Endothelial cell of umbilical vein (primary cell): ENCODE measurements at places on chromosomes 2 and 18. TPM values are rescaled to one million over a fixed set of nuclear protein-coding genes. Genes with fewer than 3 reads are reported as not detected.

- no peaks in the 10 kb centered on the region for H3K27me3 ChIP-seq
- peaks cover 3% of the 10 kb centered on the region for H3K4me1 ChIP-seq
- H3K36me3 ChIP-seq = no peaks in the 10 kb centered on the region
- no peak overlapping the region for H3K4me3 ChIP-seq
- DNase-seq = peak; percentile 2
Observed at GRCh38 chr18:27964811-27965210, 212.1 kb downstream of the CDH2 start.

REG3A gene
- not detected in 2 replicates for polyA plus RNA-seq

GRCh38 chr18:24170360-24170759, 31.5 kb downstream of the CABYR start:
- H3K4me1 ChIP-seq = no peaks in the 10 kb centered on the region
- H3K36me3 ChIP-seq = no peaks in the 10 kb centered on the region
- no peak overlapping the region for H3K27ac ChIP-seq
- DNase-seq = no peak

DNA sequence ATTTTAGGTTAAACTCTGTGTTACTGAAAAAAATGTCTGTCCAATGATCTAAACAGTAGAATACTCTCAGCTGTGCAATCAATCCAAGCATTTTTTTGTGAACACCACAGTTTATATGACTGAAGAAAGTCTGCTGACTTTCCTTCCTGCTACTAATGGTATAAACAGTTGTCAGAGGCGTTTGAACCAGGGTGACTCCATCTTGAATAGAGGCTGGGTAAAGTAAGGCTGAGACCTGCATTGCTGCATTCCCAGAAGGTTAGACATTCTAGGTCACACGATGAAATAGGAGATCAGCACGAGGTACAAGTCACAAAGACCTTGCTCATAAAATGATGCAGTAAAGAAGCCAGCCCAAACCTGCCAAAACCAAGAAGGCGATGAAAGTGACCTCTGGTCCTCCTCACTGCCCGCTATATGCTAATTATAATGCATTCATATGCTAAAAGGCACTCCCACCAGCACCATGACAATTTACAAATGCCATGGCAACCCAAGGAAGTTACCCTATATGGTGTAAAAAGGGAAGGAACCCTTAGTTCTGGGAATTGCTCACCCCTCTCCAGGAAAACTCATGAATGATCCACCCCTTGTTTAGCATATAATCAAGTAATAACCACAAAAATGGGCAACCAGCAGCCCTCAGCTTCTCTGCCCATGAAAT, 31.3 kb downstream of the POU3F3 start:
- H3K27ac ChIP-seq = no peak overlapping the region
- H3K27me3 ChIP-seq = no peaks in the 10 kb centered on the region
- DNase-seq = no peak
- H3K4me1 ChIP-seq = no peaks in the 10 kb centered on the region

GRCh38 chr18:11857177-11857887, 6.1 kb downstream of the CHMP1B start:
- H3K4me1 ChIP-seq = peaks cover 41% of the 10 kb centered on the region
- peak; percentile 71 for DNase-seq
- peak overlapping the region; percentile 83 for H3K27ac ChIP-seq
- no peak overlapping the region for H3K4me3 ChIP-seq

- H3K36me3 ChIP-seq = no peaks in the 10 kb centered on the region
- H3K4me1 ChIP-seq = peaks cover 48% of the 10 kb centered on the region
- H3K4me3 ChIP-seq = no peak overlapping the region
- H3K27me3 ChIP-seq = no peaks in the 10 kb centered on the region
- H3K27ac ChIP-seq = peak overlapping the region; percentile 73
- no peak for DNase-seq
Observed at GRCh38 chr18:55404832-55405465, 183.0 kb downstream of the TCF4 start.

DNA sequence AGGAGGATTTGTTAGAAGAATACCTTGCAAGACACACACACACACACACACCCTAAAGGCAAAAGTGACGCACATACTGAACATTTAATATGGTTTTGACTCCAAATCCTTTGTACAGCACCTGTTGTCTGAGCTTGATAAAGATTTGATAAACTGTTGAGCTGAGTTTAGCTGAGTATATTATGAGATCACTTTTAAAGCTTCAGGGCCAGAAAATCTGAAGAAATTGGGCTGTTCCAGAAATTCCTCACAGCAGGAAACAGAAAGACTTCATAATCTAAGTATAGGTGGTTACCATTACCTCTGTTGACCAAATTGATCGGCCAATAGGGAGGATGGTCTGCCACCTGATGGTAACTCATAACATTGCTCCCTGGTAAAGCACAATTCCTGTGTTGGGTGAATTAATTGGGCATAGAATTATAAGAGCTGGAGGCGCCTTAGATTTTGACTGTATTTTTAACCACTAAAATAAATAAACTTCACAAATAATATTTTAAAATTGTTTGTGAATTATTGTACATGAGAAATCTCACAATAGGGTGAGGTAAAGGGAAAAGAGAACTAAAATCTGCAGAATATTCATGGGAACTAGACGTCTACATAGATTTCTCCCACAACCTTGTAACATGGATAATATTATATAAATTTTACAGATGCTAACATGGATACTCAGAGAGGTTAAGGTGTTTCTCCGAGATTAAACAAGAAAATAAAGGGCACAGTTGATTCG, 21.8 kb upstream of the RPIA start:
- H3K27ac ChIP-seq = no peak overlapping the region
- H3K36me3 ChIP-seq = no peaks in the 10 kb centered on the region
- no peaks in the 10 kb centered on the region for H3K4me1 ChIP-seq
- DNase-seq = peak; percentile 55
- no peak overlapping the region for H3K4me3 ChIP-seq
- H3K27me3 ChIP-seq = peaks cover 9% of the 10 kb centered on the region

- H3K36me3 ChIP-seq = no peaks in the 10 kb centered on the region
- DNase-seq = no peak
- H3K4me1 ChIP-seq = peaks cover 25% of the 10 kb centered on the region
- no peak overlapping the region for H3K4me3 ChIP-seq
Observed at GRCh38 chr2:150126839-150127238, 360.6 kb downstream of the RND3 start.

RTP5 gene
- polyA plus RNA-seq = not detected in 2 replicates

DYNC2LI1 gene
- 2.9 and 4.2 TPM in 2 replicates for polyA plus RNA-seq

NMUR1 gene
- 0.02 TPM in 1 of 2 replicates, not detected in the other for polyA plus RNA-seq

ACVR1C gene
- polyA plus RNA-seq = 0.03 TPM in 1 of 2 replicates, not detected in the other
